Activated naive CD8-positive, alpha-beta T cell treated with anti-CD3 and anti-CD28 coated beads for 36 hours (primary cell): ENCODE measurements at places on chromosomes 11 and 22. TPM values are rescaled to one million over a fixed set of nuclear protein-coding genes. Genes with fewer than 3 reads are reported as not detected.

Gene OR4C3
- not detected for total RNA-seq

Gene DCHS1
- total RNA-seq, result 1.4 TPM

Gene OR51M1
- total RNA-seq, result not detected

Gene CPT1A
- 12.8 TPM for total RNA-seq

Gene CHST1
- not detected for total RNA-seq
